Left ventricle myocardium superior (tissue), 1 donor: ENCODE measurements at places on chromosomes 16 and 17. TPM values are rescaled to one million over a fixed set of nuclear protein-coding genes. Genes with fewer than 3 reads are reported as not detected.

KREMEN2 gene
- total RNA-seq, result not detected

KRT28 gene
- not detected for total RNA-seq

KCNH6 gene
- total RNA-seq, result not detected

KIF18B gene
- 3.2 TPM for total RNA-seq

TNP2 gene
- not detected for total RNA-seq

UNK gene
- total RNA-seq, result 14.8 TPM

RAB26 gene
- 1.7 TPM for total RNA-seq

NARF gene
- total RNA-seq, result 90.4 TPM

DNA sequence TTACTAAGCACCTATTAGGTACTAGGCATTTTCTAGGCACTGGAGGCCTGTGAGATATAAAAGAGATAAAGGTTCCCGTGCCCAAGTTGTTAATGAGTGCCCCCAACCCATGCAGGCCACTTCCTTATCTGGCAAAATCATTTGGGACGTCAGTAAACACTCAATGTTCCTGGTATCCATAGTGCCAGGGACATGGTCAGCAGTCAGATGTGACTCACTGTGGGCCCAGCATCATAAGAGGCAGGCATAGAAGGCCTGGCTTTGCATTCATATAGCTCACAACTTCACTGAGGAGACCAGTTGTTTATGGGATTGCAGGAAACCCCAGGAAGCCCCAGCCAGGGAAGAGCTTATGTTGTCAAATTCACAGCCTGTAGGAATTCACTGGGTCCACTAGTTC is 81.1 kb downstream of the MRC2 start:
- no peak for DNase-seq

GRCh38 chr16:47987136-47987535 is 168.7 kb downstream of the ABCC12 start:
- no peak for DNase-seq

- DNase-seq, result no peak
Measured at GRCh38 chr17:67390646-67391361, 13.7 kb downstream of the PITPNC1 start.

- DNase-seq, result peak; percentile 68
Measured at GRCh38 chr16:55500530-55501011, 8.3 kb upstream of the LPCAT2 start.

DNA sequence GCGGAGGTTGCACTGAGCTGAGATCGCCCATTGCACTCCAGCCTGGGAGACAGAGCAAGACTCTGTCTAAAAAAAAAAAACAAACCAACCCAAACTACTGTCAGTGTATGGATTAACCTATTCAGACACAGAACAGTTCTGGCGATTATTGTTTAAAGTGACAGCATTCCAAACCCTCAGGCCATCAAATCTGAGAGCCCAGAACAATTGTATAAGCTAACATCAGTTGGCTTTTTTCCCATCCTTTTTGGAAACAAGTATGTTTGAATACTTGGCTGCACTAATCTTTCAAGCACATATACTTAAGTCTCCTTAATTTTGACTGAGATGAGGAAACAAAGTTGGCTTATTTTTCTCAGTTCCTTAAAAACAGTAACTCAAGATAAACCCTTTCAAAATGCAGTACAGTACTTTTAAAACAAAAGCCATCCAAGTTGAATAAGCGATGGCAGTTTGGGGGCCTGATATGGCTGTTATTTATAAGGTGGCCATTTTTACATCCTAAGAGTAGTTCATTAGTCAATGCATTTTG is 1.4 kb downstream of the ZSWIM7 start:
- DNase-seq, result no peak

- DNase-seq, result no peak
Measured at GRCh38 chr17:29905086-29905878, 24.7 kb downstream of the SSH2 start.

DNA sequence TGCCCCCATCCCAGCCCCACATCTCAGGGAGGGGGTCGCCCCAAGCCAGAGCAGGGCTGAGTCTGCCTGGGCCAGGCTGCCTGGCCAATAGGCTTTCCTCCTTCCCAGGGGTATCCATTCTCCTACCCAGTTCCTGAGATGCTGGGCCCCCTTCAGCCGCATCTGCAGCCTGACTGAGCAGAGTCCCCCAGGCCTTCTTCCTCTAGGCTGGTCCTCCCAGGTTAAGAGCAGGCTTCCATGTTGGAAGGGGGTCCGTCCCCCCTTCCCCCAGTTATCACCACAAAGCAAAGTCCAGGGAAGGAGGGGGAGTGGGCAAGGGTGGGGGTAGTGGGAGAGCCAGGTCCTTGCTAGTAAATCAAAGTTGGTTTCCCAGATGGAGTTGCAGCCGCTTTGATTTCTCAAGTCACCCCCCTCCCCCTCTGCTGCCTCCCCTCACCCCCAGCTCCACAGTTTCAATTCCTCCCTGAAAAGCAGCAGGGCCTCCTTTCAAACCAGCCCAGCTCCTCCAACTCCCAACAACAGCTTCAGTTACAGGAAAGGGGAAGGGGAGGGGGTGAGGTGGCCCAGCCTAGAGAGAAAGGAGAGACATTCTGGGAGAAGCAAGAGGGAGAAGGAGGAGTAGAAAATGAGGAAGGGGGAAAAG is 9.5 kb upstream of the FZD2 start:
- no peak for DNase-seq

GRCh38 chr17:28497931-28498330 is 8.2 kb upstream of the FOXN1 start:
- DNase-seq, result no peak

DNA sequence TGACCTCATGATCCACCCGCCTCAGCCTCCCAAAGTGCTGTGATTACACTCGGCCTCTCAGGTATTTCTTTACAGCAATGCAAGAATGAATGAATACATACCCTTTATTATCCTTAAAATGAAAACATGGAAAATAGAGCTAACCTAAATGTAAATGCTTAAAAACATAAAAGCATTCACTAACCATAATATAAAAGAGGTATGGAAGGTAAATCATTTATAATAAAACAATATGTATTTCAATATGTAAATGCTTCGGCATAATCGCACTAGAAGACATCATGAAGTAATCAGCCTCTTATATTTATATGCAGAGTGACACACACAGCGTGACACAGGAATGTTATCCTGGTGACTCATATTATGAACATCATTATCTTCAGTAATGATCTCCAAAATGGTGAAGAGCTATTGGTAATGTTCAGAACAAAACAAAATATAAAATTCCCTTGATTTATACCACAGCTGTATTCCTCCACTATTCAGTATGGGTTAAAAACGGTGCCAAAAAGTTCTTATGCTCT is 53.9 kb downstream of the AIPL1 start:
- DNase-seq, result no peak

- peak; percentile 97 for DNase-seq
Measured at GRCh38 chr17:44326861-44327444, 2.3 kb upstream of the SLC25A39 start.

DNA sequence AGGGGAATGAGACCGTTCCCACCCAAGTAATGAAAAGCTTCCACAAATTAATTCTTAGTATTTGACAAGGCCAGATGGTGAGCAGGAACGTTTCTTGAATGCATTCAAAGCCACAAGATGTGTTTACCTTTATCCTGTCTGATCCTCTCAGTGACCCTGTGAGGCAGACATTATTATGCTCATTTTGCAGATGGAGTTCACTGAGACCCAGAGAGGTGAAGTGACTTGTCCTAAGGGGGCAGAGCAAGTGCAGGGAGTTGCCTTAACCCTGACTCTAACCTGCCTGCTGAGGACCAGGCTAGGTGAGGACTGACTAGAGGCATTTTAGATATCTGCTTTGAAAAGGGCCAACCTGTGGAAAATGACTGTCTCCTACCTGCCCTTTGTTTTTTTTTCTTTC is 156.7 kb downstream of the HAPSTR1 start:
- no peak for DNase-seq

- no peak for DNase-seq
Measured at GRCh38 chr17:28343491-28343932, 8.0 kb downstream of the TNFAIP1 start.

DNA sequence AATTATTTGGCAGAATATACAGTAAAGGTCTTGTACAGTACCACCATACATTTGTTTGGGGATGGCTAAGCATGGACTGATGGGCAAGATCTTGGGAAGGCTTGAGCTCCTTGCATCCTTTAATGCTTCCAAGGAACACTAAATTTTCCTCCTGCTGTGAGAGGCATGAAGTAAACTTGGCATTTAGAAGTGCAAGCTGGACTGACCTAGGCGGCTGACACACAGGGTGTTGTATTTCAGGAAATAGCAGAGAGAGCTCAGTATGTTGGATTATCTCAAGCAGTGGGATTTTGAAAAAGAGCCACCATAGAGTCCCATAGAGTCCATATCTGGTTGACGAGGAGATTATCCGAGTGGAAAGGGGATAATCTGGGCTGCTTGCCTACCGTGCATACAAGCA is 2137.1 kb downstream of the TP53TG3F start:
- no peak for DNase-seq

- DNase-seq, result no peak
Measured at GRCh38 chr17:65809366-65809765, 247.9 kb upstream of the AXIN2 start.

DNA sequence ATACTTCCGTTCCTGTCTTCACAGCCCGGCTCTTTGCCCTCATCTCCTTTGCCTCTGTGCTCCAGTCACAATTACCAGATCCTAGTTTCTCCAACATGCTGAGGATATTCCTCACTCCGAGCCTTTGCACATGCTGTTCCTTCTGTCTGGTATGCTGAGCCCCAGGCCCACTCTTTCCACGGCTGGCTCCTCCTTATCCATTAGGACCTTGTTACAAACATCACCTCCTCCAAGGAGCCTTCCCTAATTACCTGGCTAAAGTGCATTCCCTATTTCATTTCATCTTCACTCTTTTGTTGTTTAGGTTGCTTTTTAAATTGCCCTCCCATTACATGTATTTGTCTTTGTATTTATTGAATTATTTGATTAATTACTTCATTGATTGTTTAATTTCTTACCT is 14.9 kb upstream of the ADGRG1 start:
- no peak for DNase-seq

- peak; percentile 73 for DNase-seq
Measured at GRCh38 chr16:77212741-77213541, 13.7 kb downstream of the SYCE1L start.

DNA sequence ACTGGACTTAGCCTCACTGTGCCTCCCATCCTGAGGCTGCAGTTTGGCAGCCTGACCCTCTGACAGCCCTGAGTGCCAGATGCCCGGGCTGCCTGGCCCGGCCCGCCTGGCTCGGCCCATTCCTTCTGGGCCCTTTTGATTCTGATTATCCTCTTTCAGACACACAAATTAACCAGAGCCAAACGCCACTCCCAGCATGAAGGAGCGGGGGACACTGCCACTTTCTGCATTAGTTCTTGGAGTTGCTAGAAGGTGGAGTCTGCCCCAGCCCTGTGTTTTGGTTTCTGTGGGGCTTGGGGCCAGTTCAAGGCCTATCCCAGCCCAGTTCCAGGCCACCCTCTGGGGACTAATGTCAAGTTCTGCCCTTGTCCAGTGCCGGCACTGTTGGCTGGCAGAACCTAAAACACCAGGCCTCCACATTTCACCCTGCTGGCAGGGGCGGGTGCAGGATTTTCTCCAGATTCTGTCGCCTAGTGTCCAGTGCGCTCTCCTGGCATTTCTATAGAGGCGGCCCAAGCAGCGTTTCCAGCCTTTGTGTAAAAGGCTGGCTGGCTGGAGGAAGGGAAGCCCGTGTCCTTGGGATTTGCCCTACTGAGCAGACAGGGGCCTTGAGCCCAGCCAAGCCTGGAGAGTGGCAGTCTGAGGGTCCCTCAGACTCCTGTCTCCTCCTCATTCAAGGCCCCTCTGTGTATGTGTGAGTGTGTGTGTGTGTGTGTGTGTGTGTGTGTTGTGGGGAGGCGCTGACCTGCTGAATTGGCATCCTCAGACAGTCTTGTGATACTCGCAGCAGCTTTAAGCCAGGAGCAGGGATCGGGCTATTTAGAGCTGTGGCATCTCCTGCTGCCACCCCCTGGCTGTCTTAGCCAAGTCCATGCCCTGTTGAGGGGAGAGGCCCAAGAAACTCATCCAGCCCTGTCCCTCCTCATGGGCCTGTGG is 21.4 kb downstream of the PLCD3 start:
- peak; percentile 73 for DNase-seq

DNA sequence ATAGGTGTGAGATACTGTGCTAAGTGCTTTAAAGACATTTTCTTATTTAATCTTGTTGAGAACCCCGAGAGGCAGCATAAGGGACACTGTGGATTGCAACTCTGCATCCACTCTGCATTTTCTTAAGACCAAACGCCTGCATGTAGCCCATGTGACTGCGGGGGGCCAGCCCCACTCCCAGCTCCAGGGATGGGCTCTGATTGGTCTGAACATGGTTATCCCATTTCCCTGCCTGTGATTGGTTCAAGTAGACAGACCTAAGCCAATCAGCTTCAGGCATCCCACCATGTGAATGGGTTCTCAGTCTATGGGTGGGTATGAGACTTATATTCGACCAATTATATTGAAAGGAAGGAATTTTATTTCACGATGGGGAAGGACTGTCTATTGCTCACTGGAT is 33.2 kb upstream of the USP7 start:
- no peak for DNase-seq

GRCh38 chr17:29855686-29856085 is 74.3 kb downstream of the SSH2 start:
- DNase-seq, result no peak

- no peak for DNase-seq
Measured at GRCh38 chr17:55549140-55549539, 37.9 kb upstream of the SMIM36 start.

GRCh38 chr16:85785927-85786326 is 13.4 kb downstream of the EMC8 start:
- no peak for DNase-seq

GRCh38 chr16:59881376-59881775 is 1147.3 kb upstream of the GOT2 start:
- DNase-seq, result no peak

DNA sequence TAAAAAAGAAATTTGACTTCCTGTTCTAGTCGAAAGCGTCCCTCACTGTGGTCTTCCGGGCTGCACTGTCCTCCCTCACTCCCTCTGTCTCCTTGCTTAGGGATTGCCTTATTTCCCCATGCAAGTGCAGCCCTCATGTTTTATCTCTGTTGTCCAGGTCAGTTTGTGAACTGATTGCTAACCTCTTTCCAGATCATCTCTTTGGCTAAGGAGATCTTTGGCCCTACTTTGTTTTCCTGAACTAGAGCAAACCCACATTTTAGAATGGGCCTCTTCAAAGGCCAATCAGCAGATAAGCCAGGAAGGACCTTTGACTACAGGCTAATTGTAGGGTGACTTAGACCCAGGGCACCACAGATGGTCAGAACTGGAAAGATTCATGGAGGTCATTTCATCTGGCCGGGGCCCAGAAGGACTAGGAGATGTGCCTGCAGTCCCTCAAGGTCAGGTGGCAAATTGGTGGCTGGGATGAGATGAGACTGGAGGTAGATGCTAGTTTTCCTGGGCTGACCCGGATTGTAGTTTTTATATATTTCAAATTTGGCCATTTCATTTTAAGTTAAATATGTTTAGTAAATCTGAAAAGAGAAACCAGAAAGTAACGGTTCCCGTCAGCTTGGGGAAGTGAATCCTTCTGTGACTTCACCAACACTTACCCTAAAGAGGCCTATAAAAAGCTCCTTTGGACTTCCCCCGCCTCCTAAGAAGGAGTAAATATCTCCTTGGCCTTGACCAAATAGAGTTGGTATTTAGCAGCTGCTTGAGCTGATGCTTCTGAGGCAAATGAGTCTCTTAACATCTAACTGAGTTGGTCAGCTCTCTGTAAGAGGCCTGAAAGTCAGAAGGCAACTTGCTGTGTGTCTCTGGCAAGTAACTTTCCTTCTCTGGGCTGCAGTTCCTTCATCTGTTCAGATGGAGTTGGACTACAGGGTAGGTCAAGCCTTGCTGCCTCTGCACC is 6.2 kb upstream of the SLC25A19 start:
- DNase-seq, result no peak

- no peak for DNase-seq
Measured at GRCh38 chr17:71993363-71993762, 127.5 kb upstream of the SOX9 start.
